ENCODE measurements at places on chromosomes 7 and 10.

DNA sequence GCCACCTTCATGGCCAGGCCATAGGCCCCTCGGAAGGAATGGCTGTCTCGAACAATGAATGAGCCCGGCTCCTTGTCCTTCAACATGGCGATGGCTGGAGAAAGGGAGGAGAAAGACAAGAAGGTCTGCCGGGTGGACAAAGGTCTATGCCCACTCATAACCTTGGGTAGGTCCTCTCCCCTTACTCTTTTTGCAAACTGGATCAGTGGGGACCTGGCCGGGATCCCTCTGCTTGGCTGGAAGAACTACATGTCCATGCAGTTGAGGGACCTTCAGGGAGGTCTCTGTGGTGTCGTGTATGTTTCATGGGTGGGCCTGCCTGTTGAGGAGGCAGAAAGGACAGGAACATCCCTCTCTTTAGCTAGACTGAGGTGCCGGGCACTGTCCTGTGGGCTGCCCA is 284.8 kb downstream of the TNS3 start:
- no peak for DNase-seq

- no peak for DNase-seq
These were observed 6.0 kb downstream of the PARD3 start for GRCh38 chr10:34808801-34809745.

- peak; percentile 15 for DNase-seq
These were observed 28.7 kb downstream of the ST8SIA6 start for GRCh38 chr10:17425584-17426262.

DNA sequence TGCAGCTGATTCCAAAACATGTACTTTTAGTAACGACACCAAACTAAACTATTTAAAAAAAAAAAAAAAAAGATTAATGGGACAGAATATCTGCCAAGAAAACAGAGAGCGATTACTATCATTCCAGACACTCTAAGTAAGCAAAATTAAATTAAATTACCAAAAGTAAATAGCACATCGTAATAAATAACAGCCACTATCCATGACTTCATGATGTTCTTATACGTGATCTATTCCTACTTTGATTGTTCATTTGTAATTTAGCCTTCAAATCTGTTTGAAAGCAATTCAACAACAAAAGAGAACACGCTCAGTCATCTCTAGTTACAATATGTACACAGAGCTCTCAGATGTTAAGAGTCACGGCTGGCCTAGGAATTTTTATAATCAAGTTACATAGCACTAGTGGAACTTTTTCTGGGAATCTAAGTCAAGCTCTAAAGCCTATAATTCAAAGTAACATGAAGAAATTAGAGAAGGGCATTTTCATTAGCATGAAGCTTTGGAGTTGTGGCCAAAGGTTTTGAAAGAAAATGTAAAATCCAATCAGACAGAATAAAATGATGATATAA is 241.7 kb upstream of the NEBL start:
- no peak for DNase-seq

DNA sequence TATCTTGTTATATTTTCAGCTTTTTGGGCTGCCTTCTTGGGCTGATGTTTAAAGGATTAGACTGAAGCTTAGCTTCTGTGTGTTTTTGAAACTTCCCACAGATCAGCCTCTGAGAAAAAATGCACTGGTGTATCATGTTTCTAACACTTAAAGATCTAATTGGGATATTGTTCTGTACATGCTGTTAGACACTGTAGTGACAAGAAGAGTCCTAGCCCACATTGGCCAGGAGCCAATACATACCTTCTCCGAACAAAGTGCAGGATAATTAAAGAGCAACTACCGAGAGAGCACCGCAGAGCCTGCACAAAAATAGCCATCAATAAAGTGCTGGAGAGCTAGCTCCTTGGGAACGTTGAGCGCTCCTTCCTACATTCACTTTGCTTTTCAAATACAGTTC is 289.4 kb upstream of the SP8 start:
- no peak for DNase-seq

- DNase-seq = no peak
These were observed 115.9 kb downstream of the TRIM24 start for GRCh38 chr7:138575897-138576428.

DNA sequence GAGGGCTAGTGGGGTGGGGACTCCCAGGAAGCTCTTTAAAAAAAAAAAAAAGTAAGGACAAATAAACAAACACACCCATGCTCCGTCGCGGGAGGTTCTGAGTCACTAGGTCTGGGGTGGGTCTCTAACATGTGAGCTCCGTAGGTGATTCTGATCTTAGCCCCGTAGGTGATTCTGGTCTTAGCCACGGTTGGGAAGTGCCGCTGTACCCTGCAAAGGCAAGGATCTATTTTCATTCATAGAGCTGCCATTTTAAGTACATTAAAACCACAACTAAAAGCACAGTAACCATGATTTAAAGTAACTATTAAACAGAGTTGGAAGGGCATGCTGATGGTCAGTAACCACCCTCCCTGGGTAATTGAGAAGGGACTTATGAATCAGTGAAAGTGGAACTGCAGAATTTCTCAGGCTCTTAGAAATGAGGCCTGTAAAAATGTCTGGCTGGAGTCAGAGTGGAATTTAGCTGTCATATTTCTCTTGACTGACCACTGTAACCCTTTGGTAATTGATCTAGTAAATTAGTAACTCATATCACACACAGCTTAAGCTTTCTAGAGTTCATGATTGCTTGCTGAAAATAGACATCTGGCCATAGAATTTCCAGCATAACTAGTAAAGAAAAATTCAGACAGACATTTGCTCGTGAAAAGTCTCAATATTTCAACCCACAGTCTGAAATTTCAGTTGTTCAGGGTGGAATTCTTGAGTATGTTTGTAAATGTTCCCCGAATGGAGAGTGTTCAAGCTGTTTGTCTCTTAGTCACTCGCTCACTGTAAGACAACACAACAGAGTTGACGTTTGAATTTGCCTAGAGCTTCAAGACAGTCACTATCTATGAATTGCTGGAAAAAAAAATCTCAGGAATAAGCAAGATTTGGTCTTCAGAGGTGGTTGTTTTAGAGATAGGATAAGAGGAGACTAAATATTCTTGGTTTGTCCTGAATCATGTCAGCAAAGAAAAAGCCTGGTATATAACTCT is 34.2 kb upstream of the TCF7L2 start:
- no peak for DNase-seq

DNA sequence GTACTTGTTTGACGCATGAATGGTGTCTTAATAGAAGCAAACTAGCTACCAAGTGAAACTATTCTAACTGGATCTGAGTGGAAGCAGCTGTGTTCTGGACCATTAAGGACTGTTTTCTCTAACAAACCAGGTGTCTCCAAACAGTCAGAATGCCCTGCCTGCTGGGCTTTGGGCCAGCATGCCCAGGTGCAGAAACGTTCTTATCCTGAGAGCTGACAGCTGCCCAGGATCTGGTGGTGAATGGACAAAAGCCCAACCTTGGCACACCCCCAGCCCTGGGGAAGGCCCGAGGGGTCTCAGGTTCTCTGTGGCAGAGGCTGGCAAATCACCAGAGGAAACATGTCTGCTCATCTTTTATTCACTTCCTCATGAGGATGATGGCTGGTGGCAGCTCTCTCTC is 48.2 kb upstream of the LAMB4 start:
- no peak for DNase-seq

DNA sequence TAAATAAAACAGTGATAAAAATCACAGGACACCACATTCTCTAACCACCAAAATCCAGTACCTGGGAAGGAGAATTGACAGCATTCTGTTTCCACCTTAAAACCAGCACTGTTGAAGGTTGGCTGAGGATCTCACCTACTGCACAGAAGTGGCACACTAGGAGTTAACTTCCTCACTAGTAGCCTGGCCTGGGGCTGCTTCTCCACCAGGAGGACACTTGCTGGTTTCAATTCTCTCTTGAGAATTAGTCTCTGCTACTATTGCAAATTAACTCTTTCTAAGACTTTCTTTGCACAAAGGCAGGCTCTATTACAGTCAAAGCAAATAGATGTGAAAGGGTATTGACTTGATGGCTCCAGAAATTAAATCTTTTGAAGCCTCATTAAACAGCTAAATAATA is 2.3 kb upstream of the CTTNBP2 start:
- no peak for DNase-seq

DNA sequence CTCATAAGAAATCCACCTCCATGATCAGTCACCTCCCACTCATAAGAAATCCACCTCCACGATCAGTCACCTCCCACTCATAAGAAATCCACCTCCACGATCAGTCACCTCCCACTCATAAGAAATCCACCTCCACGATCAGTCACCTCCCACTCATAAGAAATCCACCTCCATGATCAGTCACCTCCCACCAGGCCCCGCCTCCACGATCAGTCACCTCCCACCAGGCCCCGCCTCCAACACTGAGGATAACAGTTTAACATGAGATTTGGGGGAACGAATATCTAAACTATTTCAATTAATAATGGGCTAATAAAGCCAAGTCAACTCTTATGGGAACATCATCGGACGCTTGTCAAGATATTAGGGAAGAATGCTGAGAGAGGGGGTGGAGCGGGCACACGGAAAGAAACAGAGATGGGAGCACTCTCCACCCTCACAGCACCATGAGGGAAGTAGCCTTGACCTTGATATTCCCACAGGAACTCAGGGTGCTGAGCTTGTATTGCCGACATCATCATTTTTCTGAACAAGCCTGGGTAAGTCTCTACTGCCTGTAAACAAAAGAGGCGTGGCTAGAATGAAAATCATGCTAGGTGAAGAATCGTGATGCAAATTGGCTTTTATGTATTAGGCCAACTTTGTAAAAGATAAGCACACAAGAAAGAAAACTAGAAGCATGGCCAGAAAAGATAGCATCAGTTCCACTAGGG is 303.5 kb upstream of the KLF6 start:
- DNase-seq = no peak

DNA sequence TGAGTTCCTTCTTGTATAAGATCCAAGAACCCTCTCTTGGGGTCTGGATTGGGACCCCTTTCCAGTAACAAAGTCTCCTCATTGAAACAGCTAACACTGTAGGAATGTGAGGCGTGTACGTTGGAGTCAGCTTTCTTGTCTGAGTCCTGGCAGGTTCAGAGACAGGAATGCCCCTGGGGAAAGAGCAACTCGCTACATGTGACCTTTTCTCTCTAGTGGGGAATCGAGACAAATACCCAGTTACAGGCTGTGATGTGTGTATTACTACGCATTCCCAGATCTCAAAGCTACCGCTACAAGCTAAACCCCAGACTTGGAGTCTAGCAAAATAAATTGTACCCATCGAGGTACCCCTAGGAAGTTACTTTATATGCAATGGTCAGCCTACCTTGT is 85.6 kb upstream of the FRMD4A start:
- no peak for DNase-seq

- DNase-seq = no peak
These were observed 52.7 kb downstream of the KCNMA1 start for GRCh38 chr10:77584938-77585337.

DNA sequence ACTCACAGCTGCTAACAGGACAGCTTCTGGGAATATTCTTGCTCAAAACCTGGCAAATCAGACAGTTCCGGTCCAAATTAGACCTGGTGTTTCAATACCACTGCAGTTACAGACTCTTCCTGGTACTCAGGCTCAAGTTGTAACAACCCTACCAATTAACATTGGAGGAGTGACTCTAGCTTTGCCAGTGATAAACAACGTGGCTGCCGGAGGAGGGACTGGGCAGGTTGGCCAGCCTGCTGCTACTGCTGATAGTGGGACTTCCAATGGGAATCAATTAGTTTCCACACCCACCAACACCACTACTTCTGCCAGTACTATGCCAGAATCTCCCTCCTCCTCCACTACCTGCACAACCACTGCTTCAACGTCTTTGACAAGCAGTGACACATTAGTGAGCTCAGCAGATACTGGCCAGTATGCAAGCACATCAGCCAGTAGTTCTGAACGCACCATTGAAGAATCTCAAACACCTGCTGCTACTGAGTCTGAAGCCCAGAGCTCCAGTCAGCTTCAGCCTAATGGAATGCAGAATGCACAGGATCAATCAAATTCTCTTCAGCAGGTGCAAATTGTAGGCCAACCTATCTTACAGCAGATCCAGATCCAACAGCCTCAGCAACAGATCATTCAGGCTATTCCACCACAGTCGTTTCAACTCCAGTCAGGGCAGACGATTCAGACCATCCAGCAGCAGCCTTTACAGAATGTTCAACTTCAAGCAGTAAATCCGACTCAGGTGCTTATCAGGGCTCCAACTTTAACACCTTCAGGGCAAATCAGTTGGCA is 2.1 kb downstream of the SP4 start:
- no peak for DNase-seq

DNA sequence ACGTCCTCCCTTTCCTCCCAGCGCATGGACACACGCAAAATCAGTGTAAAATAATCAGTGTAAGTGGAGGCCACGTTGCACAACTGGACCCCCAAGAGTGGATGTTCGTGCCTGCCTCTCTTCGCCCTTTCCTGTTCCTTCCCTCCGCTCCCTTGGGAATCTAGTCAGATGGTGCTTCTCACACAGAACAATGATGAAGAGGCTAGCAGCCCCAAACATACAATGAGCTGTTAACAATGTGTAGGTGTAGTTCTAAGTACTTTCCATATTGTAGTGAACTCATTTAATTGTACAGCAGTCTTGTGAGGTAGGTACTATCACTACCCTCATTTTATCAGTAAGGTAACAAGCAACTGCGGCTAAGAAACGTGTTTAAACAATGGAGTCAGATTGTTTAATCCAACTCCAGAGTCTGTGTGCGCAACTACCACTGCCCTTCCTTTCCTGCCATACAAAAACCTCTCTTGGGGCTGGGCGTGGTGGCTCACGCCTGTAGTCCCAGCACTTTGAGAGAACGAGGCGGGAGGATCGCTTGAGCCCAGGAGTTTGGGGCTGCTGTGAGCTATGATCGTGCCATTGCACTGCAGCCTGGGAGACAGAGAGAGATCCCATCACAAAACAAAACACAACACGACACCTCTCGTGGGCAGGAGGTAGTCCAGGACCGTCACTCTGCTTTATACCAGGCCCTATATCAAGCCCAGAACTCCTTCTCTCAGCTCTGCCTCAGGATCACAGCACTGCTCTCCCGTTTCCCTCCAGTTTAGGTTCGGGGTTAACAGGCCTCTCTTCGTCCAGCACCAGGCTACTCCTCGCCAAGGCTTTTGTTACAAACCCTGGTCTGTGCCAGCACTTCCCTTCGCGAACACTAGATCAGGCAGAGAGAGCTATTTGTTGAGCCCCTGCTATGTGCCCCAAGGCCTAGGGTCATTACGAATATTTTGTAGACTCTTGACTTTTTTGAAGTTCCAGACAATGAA is 1.1 kb downstream of the FKBP9 start:
- DNase-seq = no peak

DNA sequence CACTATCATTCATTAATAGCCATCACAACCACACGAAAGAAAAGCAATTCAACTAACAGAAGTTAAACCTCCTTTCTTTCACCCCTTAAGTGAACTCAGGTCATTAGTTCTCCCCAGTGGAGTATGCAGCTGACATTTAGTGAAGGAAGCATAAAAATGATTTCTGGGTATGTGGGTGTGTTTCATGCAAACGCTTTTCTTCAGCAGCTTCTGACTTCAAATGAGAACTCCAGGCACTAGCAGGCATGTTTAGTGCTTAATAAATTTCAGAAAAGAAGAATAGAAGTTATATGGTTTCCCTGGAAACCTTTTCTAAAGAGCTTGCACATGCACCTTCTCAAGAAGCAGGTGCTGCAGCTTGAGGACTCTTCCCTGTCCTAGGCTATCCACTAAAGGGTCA is 62.5 kb downstream of the PIK3CG start:
- no peak for DNase-seq
